ENCODE measurements at places on chromosomes 1 and 21.

DNA sequence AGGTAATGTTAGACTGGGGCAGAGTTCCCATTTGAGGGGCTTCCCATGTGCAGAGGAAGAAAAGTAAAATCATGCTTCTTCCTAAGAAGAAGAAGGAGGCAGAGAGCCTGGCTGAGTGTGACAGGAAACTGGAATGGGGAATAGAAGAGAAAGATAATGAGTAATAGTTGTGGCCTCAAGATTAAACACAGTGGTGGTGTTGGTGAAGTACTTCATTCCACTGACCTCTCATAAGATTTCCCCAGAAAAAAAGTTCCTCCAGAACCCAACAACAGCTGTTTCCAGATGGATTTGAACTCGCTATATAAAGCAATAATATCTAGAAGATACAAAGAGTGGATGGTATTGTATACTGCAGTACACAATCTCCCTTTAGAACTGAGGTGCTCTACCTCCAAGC, 13.0 kb downstream of the RGS1 start:
- DNase-seq: no peak

- DNase-seq: peak; percentile 72
These were observed 1.8 kb downstream of the COL9A2 start for GRCh38 chr1:40315239-40315794.

DNA sequence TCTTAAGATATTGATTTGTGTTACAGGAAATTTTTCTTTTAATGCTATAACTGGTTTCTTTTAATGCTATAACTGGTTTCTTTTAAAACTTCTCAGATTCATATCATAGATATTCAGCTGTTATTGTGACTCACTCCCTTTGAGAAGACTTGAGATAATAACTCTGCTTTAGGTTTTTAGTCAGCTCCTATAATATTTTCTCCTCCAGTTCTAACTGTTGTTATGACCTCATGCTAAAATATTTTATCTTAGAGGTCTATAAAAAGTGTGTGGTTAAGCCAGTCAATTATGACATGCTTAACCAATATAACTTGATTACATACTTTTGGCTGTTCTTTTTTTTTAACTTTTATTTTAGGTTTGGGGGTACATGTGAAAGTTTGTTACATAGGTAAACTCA, 280.2 kb downstream of the PTGER3 start:
- DNase-seq: no peak

DNA sequence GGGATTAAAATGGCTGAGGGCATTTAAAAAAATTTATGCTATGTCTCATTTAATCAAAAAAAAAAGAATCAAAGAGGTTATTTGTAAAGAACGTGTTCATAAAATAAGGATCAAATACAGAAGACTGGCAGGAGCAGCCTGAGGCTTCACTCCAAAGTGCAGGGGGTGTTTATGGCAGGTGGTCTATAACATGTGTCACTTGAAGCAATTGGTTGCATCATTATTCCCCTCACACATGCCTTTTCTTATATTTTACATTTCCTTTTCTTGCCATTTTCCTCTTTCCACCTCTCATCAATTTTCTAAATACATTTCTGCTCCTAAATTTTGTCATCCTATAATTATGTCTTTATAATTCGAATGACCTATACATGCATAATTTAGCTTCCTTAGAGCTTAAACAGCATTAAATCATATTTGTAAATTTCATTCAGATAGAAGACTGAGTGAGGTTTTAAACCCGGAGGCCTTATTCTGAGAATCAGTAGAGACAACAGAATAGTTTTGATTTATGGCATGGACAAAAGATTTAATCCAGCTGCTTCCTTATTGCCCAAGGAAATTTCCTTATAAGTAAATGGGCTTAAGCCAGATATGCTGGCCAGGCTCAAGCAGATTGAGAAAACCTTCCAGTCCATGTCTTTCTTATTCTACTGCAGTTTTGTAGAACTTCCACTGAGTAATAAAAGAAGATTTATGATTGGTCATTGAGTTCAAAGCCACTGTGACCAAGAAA, 322.8 kb downstream of the TGFB2 start:
- DNase-seq: no peak

GRCh38 chr1:235953801-235954200, 87.1 kb upstream of the LYST start:
- DNase-seq: no peak

DNA sequence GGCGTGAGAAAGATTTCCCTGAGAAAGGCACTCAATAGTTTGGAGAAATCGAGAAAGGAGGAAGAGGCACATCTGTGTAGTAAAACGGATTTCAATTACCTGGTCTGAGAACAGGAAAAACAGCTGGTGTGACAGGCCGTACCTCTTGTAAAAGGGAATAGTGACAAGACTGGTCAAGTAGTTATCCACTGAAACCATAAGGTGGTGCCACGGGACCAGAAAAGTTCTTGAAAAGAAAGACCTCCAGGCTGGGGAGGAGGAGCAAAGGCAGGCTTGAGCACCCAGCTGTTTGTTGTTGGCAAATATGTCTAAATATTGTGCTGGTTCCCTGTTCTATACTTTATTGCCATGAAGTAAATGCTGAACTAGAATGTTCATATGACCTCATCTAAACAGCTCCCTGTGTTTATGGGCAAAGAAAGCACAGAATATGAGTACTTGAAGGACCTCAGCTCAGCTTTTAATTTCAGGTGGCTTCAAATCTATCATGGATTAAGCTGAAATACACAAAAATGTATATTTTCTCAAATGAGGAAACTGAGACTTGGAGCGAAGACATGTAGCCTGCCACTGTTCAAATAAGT, 4.0 kb downstream of the HAO2 start:
- DNase-seq: no peak

DNA sequence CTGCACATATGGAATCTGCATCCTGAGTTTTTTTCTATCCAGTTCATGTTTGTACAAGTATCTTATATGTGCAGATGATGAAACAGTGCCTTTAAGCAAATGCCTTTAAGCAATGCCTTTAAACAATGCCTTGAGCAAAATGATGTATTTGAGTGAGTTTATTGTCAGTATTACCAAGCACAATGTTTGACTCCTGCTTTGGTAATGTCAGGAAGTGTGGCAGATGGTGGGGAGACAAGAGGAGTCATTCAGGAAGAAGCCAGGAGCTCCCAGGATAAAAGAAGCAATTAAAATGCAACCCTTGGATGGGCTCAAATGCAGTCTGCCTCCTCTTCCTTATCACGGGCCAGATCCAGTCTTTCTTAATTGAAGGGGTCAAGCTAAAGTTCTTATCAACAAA, 108.7 kb upstream of the KCNJ15 start:
- DNase-seq: no peak

GRCh38 chr1:83932281-83932680, 66.7 kb downstream of the TTLL7 start:
- no peak for DNase-seq

DNA sequence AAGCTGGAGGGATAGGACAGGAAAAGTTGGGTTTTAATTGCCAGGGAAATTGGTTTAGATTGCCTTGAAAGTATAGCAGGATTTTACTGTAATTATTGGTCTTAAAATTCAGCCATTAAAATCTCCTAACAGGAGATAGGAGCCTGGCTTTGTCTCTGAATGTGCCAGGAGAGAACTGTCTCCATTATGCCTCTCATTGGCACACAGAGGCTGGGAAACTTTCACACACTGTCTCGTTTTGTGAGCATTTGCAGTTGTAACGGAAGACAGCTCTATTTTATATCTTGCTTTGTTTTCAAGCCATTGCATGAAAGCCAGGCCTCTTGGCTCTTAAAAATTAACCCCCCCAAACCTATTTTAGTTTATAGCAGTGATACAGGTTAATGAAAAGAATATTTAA, 12.5 kb downstream of the DNAJC6 start:
- no peak for DNase-seq

GRCh38 chr1:99969260-99969728, 502 bp upstream of the SLC35A3 start:
- DNase-seq: no peak

DNA sequence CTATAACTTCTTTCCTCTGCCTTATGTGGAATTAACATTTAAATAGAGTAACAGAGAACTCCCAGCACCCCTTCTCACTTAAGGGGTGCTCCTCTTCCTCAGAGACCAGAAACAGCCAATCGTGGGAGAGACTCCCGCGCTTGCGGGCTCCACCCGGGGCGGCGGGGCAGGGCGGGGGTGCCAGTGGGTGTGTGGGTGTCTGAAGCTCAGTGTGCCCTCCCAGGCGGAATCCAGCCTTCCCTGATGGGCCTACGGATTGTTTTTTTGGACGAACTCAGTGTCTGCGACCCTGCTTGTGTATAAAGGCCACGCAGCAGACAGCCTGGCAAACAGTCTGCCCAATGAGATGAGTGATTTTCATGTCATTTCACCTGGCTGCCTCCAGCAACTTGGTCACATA, 6.2 kb downstream of the RCC2 start:
- no peak for DNase-seq

DNA sequence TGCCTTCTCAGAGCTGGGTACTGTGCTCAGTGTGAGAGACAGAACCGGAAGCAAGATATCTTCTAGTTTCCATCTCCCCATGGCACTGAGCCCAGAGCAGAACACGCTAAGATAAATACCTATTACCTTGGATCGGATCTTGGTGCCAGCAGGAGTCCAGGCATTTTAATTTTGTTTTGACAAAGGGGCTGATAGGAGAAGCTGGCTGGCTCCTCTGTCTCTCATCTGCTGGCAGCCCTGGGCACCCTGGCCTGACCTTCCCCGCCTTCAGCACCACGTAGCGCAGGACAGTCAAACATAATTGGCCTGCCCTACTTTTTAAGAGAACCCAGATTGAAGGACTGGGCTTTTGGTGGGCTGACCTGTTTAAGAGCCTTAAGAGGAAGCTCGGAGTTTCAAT, 160.7 kb upstream of the KLHDC7A start:
- DNase-seq: no peak

DNA sequence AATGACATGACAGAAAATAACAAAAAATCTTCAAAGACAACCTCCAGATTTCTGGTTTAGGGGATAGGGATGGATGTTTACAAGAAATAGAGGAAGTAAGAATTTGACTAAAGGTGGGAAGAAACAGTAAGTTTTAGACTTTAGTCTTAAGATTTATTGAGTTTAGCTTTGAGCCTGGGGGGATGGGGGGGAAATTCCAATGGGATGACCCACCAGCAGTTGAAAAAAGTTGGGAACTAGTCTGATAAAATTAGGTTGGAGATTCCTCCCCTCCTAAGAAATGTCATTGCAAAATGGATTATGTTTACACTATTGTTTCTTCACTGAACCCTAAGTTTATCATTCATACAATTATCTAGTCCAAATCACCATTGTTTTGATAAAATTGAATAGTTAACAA, 28.4 kb downstream of the WDR26 start:
- DNase-seq: no peak

DNA sequence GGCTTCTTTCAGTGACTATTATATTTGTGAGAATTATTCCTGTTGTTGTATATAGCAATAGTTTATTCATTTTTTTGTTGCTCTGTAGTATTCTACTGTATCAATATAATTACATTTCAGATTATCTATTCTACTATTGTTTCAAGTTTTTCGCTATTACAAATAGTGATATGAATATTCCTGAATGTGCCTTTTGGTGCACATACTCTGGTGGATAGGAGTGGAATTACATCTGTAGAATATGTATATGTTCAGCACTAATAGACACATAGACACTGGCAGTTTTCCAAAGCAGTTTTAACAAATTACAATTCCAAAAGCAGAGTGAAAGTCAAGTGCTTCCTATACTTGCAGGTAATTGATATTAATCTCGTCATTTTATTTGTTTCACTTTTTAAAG, 696.2 kb upstream of the PRMT6 start:
- no peak for DNase-seq

- no peak for DNase-seq
These were observed 57.6 kb upstream of the JUN start for GRCh38 chr1:58841455-58841854.

GRCh38 chr1:154568157-154568815, 708 bp downstream of the CHRNB2 start:
- DNase-seq: no peak

DNA sequence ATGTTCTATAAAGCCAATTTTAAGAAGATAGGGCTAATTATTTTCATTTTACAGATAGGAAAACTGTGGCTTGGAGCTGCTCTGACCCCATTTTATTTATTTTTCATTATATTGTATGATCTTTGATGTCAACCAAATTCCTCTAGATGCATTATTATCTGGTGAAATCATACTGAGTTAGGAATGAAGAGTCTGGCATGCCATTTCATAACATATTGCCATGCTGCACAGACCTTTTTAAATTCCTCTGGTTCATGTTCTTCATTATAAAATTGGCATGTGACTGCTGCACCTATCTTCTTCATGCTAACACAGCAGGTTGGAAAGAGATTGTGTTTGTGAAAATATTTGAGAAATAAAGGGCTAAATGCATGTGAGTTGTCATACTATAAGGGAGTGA, 12.7 kb downstream of the PRRX1 start:
- no peak for DNase-seq

DNA sequence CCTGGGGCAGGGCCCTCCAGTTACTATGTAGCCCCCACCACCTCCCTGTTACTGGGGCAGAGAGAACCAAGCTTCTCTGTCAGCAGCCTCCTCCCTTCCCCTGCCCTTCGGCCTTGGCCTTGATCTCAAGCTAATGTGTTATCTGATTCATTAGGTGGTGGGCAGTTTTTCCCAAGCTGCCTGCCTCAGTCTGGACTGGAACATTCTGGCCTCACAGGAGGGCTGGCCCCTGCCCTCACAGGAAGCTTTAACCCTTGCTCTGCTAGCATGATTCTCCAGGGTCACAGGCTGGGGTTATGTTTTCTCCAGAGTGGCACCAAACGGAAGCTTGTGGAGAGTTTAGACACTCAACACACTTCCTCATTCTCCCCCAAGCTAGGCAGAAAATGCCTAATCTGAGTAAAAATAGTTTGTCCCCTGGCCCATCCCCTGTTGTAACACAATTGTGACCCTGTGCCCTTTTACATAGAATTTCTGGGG, 37.2 kb upstream of the SLC6A9 start:
- DNase-seq: no peak

DNA sequence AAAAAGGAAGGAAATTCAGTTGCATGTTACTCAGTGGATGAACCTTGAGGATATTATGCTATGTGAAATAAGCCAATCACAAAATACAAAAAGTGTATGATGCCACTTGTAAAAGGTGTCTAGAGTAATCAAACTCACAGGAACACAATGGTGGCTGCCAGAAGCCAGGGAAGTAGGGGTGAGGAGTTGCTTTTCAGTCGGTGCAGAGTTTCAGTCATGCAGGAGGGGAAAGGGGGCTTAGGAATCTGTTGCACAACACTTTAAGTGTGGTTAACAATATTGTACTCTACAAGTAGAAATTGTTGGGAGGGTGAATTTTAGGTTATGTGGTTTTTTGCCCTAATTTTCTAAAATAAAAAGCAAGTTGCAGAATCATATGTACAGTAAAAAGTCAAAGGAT, 184.2 kb upstream of the RAB4A start:
- no peak for DNase-seq

DNA sequence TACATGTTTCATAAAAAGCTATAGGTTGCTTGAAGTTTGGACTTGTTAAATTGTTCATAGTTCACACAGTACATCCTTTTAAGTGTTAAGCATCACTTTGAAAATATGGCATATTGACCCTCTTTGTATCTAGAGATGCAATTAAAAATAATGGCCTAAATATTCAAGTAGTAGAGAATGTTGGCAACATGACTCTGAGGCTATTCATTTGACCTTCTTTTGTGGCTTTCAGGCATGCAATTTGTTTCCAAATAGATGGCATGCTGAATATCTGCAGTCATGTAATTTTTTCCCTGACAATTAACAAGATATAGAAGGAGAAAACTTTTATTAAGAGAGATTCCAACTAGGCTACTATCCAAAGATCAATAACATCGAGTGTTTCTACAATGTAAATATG, 230.5 kb upstream of the ZRANB2 start:
- DNase-seq: no peak

GRCh38 chr1:117590273-117590925, 15.4 kb upstream of the TENT5C start:
- DNase-seq: no peak

Data from psoas muscle (tissue), 8 donors.